ENCODE measurements at places on chromosomes 5 and 9.
A peak's percentile ranks its signal among the peaks of the same experiment; 100 is the strongest.

DNA sequence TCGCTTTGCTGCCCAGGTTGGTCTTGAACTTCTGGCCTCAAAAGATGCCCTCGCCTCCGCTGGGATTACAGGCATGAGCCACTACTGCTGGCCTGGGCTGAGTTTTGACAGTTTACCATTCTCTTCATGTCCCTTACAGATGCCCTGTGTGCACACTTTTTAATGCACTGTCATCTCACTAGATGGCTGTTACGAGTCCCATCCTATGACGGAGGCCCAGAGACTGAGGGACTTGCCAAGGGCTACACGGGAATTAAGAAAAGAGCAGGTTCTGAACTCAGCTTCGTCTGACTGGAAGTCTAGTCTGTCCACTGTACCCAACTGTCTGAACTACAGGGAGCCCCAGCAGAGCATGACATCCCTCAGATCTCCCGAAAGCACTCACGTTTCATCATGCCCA lies 63.9 kb downstream of the ARHGEF37 start:
- no peaks in the 10 kb centered on the region for H3K4me1 ChIP-seq
- H3K36me3 ChIP-seq = no peaks in the 10 kb centered on the region
- DNase-seq = no peak
- H3K27me3 ChIP-seq = no peaks in the 10 kb centered on the region
- no peak overlapping the region for H3K4me3 ChIP-seq
- no peak overlapping the region for H3K27ac ChIP-seq

GRCh38 chr5:133824661-133825254 lies 143.7 kb downstream of the C5orf15 start:
- no peak overlapping the region for H3K27ac ChIP-seq
- no peaks in the 10 kb centered on the region for H3K36me3 ChIP-seq
- no peaks in the 10 kb centered on the region for H3K27me3 ChIP-seq
- DNase-seq = no peak
- no peaks in the 10 kb centered on the region for H3K4me1 ChIP-seq

GRCh38 chr9:131478421-131478868 lies 24.3 kb upstream of the POMT1 start:
- H3K4me3 ChIP-seq = no peak overlapping the region
- peak; percentile 44 for DNase-seq
- H3K4me1 ChIP-seq = no peaks in the 10 kb centered on the region
- peaks cover 19% of the 10 kb centered on the region for H3K36me3 ChIP-seq

DNA sequence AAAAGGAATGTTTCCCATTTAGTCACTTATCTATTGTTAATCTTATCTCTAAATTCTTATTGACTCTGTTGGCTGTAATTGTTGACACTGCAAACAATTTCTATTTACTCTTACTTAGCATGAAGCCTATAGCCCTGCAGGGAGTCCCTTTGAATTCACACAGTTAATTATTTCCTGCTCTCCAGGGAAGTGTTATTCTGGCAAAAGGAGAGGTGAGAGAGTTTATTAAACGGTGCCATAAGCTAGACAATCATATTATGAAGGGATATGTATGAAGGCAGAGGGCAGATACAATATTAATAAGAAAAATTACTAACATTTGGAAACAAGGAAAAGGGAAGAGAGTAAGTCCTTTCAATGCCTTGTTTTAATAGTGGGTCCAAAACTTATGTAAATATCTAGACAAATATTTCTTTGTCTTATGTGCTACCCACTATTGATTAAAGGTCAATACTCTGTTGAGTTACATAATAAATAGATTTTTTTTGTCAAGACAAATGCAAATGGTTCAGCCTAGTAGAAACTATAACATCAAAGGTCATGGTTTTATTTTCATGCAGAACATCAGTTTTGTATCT lies 107.1 kb downstream of the CDH18 start:
- H3K27me3 ChIP-seq = no peaks in the 10 kb centered on the region
- H3K36me3 ChIP-seq = no peaks in the 10 kb centered on the region
- no peaks in the 10 kb centered on the region for H3K4me1 ChIP-seq
- DNase-seq = no peak
- H3K4me3 ChIP-seq = no peak overlapping the region

GRCh38 chr5:117261948-117262571 lies 687.4 kb upstream of the SEMA6A start:
- H3K36me3 ChIP-seq = no peaks in the 10 kb centered on the region
- H3K27me3 ChIP-seq = no peaks in the 10 kb centered on the region
- no peak overlapping the region for H3K27ac ChIP-seq
- H3K4me3 ChIP-seq = no peak overlapping the region
- DNase-seq = no peak
- H3K4me1 ChIP-seq = no peaks in the 10 kb centered on the region

- no peaks in the 10 kb centered on the region for H3K4me1 ChIP-seq
- no peaks in the 10 kb centered on the region for H3K27me3 ChIP-seq
- no peak overlapping the region for H3K4me3 ChIP-seq
- no peak for DNase-seq
These were observed 78.4 kb upstream of the ADRA1B start for GRCh38 chr5:159837860-159838259.

GRCh38 chr9:5841771-5842573 lies 9.1 kb upstream of the ERMP1 start:
- H3K4me1 ChIP-seq = peaks cover 80% of the 10 kb centered on the region
- no peak overlapping the region for H3K4me3 ChIP-seq
- H3K27me3 ChIP-seq = no peaks in the 10 kb centered on the region
- H3K36me3 ChIP-seq = no peaks in the 10 kb centered on the region
- peak; percentile 84 for DNase-seq
- no peak overlapping the region for H3K27ac ChIP-seq

DNA sequence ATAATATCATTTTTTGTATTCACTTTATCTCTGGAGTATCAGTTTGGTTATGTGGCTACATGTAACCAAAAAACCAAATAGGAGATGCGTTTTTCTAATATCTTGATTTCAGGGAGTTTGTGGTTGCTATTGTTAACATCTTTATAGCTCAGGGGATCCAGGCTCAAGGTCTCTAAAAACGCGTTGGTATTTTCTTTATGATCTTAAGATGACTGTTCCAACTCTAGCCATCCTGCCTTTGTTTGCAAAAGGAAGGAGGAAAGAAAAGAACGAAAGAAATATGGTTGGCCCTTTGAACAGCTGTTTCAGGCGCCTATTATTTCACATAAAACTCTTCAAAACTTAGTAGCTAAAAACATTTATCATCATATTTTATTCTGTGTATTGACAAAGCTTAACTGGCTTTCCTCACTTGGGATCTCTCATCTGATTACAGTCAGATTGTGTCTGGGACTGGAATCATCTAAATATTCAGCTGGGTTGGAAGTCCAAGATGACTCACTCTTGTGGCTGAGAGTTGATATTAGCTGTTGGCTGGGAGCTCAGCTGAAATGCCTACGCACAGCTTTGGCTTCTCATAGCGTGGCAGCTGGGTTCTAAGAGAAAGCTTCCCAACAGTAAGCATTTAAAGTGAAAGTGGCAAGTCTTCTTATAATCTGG lies 60.1 kb downstream of the FAM174A start:
- H3K36me3 ChIP-seq = no peaks in the 10 kb centered on the region
- peaks cover 3% of the 10 kb centered on the region for H3K4me1 ChIP-seq
- H3K27ac ChIP-seq = no peak overlapping the region
- H3K27me3 ChIP-seq = no peaks in the 10 kb centered on the region
- DNase-seq = no peak

- H3K36me3 ChIP-seq = no peaks in the 10 kb centered on the region
- no peak overlapping the region for H3K4me3 ChIP-seq
- DNase-seq = no peak
- H3K27ac ChIP-seq = no peak overlapping the region
These were observed 18.2 kb upstream of the WDR38 start for GRCh38 chr9:124835026-124835557.

DNA sequence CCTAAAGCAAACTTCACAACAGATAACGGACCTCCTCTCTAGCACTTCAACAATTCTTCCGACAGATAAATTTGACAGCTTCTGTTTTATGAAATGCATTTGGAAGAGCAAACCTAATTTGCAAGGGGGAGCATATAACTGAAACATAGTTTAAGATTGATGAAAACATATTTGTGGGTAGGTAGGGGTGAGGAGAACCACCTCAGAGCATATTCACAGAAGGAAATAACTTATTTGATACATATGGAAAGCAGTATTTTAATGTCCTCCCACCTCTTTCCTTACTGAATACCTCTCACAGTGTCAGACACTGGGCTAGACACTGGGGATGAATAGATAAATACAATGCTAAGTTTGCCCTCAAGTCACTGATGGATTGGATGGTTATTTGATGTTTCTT lies 384.8 kb downstream of the MAT2B start:
- H3K27me3 ChIP-seq = no peaks in the 10 kb centered on the region
- no peak for DNase-seq
- no peaks in the 10 kb centered on the region for H3K36me3 ChIP-seq
- no peak overlapping the region for H3K4me3 ChIP-seq
- H3K27ac ChIP-seq = no peak overlapping the region

DNA sequence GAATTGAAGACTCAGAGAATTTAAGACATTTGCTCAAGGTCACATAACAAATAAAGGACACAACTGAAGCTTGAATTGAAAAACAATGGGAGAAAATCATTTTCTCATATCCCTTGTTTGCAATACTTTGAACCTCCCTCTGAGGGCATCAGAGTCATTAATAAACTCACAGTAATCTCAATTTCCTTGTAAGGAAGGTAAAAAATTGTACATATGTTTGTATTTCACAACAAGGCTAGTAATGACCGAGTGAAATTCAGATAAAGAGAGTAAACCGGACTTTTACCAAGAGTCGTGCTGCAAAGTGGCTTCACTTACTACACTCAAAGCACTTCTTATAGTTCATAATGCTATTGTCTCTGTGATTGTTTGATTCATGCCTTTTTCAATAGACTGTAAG lies 665.0 kb downstream of the NR2F1-AS1 start:
- no peaks in the 10 kb centered on the region for H3K36me3 ChIP-seq
- no peaks in the 10 kb centered on the region for H3K27me3 ChIP-seq
- no peak overlapping the region for H3K4me3 ChIP-seq
- H3K4me1 ChIP-seq = no peaks in the 10 kb centered on the region

GRCh38 chr9:27183131-27183530 lies 74.1 kb downstream of the TEK start:
- H3K4me3 ChIP-seq = no peak overlapping the region
- H3K27me3 ChIP-seq = no peaks in the 10 kb centered on the region
- no peaks in the 10 kb centered on the region for H3K36me3 ChIP-seq

DNA sequence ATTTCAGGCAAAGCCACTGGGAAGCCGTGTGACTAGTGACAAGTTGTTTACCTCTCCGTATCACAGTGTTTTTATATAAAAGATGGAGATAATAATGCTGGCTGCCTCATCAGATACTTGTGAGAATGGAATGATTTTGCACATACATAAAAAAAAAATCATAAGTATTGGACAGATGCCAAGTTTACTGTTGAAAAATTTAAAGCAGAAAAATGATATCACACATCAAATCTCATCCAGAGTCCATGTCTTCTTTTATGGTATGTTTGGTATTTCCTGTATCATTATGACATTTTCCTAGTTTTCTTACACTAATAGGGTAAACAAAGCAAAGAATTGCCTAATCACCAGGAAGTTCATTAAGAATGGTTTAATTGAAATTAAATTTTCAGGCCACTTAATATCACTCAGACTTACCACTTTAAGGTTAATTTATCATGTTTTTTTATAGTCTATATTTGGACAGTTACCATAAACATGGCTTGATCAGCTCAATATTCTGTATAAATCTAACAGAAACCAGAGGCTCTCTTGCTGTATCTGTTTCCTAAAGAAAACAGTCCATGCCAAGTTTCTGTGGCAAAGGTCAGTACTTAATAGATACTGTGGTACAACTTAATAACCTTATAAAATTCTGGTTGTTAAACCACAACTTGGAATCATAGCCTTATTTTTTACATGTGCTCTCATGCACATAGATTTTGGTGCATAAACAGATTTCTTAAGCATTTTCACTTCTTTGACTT lies 656.5 kb upstream of the RIOK2 start:
- no peaks in the 10 kb centered on the region for H3K4me1 ChIP-seq
- DNase-seq = no peak
- no peaks in the 10 kb centered on the region for H3K27me3 ChIP-seq
- H3K4me3 ChIP-seq = no peak overlapping the region
- H3K36me3 ChIP-seq = no peaks in the 10 kb centered on the region

DNA sequence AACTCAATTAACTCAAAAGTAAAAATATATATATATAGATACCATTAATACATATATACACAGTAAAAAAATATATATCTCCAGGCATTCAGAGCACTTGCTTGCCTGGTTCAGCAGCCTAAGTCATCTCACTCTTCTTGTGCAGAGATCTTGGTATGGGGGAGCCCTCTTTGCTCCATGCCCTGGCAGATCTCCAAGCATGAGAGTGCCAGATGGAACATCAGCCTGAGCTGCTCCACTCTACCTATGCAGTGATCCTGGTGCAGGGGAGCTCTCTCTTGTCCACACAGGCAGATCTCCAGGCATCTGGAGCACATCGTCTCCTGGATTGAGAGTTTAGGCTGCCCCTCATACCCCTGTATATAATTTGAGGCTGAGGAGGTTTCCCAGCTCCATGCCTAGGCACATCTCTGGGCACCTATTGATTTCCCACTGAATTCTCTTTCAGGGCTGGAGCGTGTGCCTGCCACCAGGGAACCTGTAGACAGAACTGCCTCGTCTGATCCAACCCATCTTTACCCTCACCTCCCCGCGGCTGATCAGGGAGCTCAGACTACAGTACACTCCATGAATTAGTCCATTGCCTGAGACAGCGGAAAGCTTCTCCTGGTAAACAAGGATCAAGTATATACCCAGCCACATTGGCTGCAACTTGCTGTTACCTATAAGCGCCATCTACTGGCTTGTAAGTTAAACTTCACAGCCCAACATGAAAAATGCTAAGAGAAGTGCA lies 342.4 kb upstream of the GRIA1 start:
- H3K4me3 ChIP-seq = no peak overlapping the region
- no peaks in the 10 kb centered on the region for H3K36me3 ChIP-seq
- no peak overlapping the region for H3K27ac ChIP-seq
- H3K27me3 ChIP-seq = no peaks in the 10 kb centered on the region
- DNase-seq = peak; percentile 4
- no peaks in the 10 kb centered on the region for H3K4me1 ChIP-seq
